Nephron progenitor cell (in vitro differentiated cells): ENCODE measurements at places on chromosomes 12 and 14.
A peak's percentile ranks its signal among the peaks of the same experiment; 100 is the strongest.

- DNase-seq, result no peak
Measured at GRCh38 chr12:32448586-32448985, 49.2 kb downstream of the FGD4 start.

DNA sequence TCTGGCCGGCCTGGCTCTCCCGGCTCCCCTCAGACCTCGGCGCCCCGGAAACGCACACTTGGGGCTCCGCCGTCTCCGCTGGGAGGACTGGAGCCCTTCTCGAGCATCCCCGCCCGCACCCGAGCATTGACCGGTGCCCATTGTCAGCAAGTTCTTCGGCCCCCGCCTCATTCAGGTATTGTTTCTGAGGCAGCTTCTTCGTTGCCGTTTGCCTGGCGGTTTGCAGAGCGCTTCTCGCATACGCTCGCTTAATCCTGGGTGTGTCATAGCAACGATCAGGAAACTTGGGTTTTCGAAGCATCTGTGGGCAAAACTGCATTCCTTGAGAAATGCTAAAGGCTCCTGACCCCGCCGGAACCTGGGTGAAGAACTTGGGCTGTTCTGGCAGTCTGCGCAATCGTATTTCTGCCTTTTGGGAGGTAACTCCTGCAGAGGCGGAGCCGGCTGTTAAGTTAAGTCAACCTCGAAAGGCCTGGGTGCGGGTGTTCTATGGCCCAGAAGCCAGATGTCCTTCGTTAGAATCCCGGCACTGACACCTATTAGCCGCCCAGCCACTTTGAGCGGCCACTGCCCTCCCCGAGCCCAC, 518 bp downstream of the GSKIP start:
- DNase-seq, result peak; percentile 33

GRCh38 chr12:61863811-61864210, 396.4 kb upstream of the USP15 start:
- no peak for DNase-seq

GRCh38 chr12:51118706-51119105, 35.3 kb upstream of the CSRNP2 start:
- no peak for DNase-seq

- no peak for DNase-seq
Measured at GRCh38 chr12:101051901-101052550, 158.0 kb downstream of the SLC5A8 start.

- DNase-seq, result no peak
Measured at GRCh38 chr12:116476227-116476822, 82.9 kb upstream of the MAP1LC3B2 start.

GRCh38 chr12:75690296-75690955, 179.0 kb upstream of the KRR1 start:
- DNase-seq, result no peak

- no peak for DNase-seq
Measured at GRCh38 chr12:91216871-91217270, 34.3 kb upstream of the DCN start.

DNA sequence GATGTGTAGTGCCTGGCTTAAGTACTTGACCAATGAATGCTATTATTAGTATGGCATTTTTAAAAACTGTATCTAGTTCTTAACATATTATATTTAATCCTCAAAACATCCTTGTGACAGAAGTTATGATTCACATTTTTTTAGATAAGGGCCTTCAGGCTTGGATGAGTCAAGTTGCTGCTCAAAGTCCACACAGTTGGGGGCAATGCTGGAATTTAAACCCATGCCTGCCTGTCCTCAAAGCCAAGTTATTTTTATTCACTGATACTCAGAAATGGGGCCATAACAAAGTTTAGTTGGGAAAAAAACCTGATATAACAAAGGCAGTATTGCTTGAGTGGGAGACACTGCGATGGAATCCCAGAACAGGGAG, 50.6 kb downstream of the RFX4 start:
- no peak for DNase-seq

- no peak for DNase-seq
Measured at GRCh38 chr14:31232081-31232480, 24.5 kb upstream of the HECTD1 start.

GRCh38 chr12:122297494-122297893, 31.2 kb upstream of the VPS33A start:
- DNase-seq, result no peak

GRCh38 chr12:61009192-61009591, 1251.0 kb upstream of the USP15 start:
- DNase-seq, result no peak

DNA sequence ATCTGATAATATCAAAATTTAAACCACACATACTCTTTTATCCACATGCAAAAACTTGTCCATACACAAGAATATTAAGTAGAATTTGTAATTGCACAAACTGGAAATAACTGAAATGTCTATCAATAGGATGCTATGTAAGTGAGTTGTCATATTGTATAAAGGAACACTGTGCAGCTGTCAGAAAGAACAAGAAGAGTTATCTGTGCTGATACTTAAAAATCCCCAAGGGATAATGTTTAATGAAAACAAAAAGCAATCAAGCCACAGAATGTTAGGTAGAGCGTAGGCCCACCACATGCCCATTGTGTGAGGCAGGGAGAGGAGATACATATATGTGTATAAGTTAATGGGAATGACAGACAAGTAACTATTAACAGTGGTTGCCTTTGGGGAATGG, 25.9 kb upstream of the HIGD1C start:
- no peak for DNase-seq

DNA sequence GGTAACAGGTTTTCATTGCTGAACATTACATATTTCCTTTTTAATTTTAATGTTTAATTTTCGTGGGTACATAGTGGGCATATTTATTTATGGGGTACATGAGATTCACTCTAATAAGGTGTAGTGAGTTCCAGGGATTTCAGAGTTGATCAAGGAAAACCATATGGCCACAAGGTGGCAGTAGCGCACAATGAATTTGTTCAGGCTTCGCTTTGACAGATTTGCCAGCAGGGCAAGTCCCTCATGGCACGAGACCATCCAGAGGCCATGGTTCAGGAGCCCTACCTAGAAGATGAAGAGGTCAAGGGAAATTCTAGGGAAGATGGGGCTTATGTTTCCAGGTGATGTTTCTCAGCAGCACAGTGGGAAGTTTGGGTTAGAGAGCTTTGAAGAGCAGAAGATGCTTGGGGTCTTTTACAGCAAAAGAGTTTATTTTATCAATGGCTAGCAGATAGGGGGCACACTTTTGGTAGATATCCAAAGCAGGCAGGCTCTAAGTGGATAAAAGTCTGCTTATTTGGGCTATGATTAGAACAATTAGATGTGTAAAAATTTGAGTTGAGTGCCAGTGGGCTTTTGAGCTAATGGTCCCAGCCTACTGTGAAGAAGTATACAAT, 1004.4 kb downstream of the AACS start:
- peak; percentile 66 for DNase-seq

GRCh38 chr12:84619053-84619571, 293.5 kb downstream of the SLC6A15 start:
- DNase-seq, result no peak

DNA sequence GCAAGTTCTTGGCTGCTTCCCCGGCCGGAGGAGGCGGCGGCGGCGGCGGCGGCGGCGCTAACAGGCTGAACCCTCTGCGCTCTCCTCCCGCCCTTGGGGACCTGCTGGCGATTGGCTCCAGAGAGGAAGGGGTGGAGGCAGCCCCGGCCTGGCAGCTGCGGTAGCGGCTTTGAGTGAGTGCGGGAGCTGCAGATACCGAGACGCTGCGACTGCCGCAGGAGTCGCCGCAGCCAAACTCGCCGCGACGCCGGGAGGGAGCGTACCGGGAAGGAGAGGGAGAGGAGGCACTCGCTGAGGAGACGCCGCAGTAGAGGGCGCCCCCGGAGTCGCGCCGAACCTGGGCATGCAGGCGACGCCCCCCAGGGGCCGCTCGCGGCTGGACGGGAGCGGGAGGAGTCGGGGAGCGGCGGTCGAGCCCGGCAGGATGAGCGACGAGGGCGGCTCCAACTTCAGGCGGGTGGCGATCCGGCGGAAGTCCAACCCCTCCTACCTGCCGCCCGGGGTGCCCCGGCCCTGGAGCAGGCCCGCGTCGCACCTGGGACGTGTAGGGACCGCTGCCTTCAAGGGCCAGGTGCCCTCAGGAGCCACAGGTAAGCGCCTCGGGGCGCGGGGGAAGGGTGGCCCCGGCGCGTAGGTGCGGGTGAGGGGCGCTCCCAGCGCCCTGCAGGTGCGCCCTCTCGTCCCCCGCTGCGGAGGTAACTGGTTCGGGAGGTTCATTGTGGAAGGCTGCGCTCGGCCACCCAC, at the start of gene FGD4:
Gene FGD4, plus strand, starts transcription at position 189 of the 744 bp plus-strand sequence.
- DNase-seq, result peak; percentile 87

DNA sequence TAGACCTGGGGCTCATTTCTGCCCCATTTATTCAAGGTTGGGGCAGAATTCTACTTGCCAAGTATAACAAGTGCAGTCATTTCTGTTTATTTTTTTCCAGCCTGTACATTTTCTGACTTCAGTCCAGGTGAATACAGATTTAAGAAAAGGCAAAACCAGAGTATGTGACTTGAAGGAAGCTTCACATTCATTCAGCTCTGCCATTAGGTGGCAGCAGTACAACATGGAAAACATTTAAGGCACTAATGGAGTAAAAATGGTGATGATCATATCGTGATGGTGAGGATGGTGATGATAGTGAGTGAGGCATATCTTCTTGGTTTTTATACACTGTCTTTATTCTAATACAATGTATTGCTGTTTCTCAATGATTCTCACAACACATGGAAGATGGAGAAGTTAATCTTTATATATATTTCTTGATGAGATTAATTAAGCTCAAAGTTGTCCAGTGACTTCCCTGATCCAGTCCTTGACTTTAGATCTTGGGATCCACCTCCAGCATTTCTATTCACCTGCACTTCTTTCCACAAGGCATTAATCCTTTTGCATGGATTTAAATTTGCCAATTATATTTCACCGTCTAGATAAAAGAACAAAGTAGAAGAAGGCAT, 176.7 kb upstream of the SEL1L start:
- peak; percentile 31 for DNase-seq

DNA sequence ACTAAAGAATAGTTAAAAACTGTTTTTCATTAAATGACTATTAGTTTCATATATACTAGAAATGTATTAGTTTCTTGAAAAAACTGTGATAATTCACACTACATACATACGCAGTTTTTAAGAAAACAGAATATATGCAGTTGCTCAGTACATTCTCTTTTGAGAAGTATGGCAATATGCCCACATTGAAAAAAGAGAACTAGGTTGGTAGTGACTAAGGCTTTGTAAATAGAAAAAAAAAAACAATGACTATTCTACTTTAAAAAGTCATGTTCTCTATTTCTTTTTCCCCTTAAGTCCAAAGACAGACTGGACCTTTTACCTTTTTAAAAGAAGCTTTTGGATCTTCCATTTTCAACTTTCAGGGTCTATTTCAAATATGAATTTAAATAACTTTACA, 25.0 kb downstream of the SNX6 start:
- DNase-seq, result no peak

DNA sequence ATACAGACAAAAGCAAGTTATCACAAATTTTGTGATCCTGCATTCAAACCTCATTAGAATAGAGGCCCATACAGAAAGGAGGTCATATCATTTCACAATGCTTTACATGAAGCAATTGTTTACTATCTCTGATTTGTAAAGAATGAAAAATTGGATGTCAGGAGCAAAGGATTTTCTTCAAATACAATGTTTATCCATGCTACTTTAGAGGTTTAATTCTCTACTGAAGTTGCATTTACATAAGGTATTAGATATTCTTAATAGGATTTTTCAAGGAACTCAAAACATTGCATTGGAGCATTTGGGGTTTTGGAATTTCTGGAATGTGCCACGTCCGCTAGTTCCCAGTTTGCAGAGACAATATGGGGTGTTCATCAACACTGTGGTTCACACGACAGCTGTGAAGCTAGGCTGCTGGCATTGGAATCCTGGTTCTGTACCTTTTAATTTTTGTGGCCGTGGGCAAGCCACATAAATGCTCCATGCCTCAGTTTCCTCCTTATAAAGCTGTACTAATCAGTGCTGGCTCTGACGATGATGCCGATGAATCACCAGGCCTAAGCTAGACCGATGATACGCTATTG, 174.8 kb downstream of the APAF1 start:
- DNase-seq, result no peak

- no peak for DNase-seq
Measured at GRCh38 chr12:26246483-26247164, 51.3 kb downstream of the SSPN start.

DNA sequence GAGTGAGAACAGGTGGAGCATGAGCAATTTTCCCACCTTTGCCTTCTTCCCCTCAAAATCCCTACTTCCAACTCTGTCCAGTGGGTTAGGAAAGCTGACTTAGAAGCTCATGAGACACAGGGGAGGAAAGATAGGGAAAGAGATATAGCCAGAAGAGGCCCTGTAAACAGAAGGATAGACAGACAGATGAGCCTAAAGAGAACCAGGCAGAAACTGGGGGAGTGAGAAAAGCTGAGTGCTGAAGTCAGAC, 5.0 kb downstream of the AJUBA start:
- no peak for DNase-seq

DNA sequence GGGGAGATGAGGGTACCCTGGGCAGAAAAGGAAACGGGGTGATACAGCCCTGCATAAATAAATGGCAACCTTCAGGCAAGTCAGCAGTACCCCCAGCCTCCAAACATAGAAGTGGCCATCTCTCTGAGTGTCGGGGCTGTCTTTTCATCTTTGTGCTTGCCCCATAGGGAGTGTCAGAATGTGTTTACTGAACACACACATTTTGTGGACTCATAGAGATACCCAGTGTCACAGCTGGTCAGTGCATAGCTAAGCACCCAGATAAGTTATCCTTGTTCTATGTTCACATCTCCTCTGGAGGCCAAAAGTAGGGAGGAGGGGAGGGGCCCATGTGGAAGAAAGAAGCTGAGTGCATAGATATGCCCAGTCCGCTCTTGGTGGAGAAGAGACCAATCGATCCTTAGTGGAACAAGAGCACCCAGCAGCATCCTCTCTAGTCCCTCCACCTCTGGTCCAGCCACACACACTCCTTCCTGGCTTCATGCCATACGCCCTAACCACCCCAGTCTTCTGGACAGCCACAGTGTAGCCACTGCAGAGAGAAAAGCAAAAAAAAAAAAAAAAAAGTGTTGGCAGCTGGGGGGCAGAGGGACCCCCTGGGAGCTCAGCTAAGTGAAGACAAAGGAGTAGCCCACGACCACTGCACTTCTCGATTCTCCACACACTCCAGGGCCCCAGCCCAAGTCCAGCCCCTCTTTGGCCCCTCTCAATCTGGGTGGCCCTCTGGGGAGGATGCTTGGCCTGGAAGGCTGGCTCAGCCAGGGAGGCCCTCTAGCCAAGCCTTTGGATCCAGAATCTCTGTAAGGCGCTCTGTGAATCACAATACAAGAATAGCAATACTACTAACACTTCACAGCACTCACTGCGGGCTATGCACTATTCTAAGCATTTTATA, 2.6 kb downstream of the ITGA7 start:
- DNase-seq, result no peak

DNA sequence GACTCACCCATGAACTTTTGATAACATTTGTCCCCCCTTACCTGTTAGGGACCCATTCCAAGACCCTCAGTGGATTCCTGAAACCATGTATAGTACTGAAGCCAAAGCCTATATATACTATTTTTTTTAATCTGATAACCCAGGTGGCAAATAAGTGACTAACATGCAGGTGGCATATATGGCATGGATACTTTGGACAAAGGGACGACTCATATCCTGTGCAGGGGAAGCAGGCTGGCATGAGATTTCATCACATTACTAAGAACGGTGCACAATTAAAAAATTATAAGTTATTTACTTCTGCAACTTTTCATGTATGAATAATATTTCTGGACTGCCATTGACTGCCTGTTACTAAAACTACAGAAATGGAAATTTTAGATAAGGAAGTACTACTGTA, 880.1 kb upstream of the FBXO33 start:
- no peak for DNase-seq
